ENCODE measurements at places on chromosomes 12 and 14. TPM values are rescaled to one million over a fixed set of nuclear protein-coding genes. Genes with fewer than 3 reads are reported as not detected.

- H3K4me3 ChIP-seq, result no peak overlapping the region
- no peak for DNase-seq
- H3K36me3 ChIP-seq, result no peaks in the 10 kb centered on the region
- H3K4me1 ChIP-seq, result peaks cover 18% of the 10 kb centered on the region
- no peaks in the 10 kb centered on the region for H3K27me3 ChIP-seq
These were observed 83.0 kb downstream of the EPS8 start for GRCh38 chr12:15706010-15706676.

DNA sequence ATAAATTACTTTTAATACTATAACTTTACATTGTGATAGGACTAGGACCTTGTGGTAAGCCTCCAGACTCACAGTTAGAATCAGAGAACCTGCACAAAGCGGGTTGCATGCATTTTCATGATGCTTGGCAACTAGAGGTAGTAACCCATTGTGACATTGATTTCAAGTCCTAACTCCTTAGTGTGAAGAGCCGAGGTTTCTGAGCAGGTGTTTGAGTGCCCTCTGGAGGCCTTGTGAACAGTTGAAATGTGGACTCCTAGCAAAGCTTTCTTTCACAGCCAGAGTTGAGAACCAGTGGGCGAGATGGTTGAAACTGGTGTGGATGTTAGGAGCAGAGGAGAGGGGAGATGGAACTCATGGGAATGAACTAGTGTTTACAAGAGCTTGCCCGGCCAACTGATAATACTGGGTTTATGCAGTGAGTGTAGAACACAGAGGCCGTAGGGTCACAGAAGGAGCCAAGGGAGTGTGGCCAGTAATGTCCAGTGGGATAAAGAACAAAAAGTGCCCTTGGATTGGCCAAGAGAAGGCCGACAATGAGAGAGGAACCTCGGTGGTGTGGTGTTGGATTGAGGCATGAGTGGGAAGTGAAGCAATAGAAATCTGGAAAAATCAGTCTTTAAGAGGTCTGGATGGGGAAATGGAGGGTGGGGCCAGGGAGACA is 10.9 kb downstream of the ZNF664 start:
- no peaks in the 10 kb centered on the region for H3K27me3 ChIP-seq
- no peak for DNase-seq
- no peak overlapping the region for H3K4me3 ChIP-seq
- H3K4me1 ChIP-seq, result peaks cover 13% of the 10 kb centered on the region

GRCh38 chr12:120142231-120142877 is 25.8 kb upstream of the RAB35 start:
- peaks cover 100% of the 10 kb centered on the region for H3K36me3 ChIP-seq
- DNase-seq, result no peak
- H3K4me1 ChIP-seq, result no peaks in the 10 kb centered on the region
- H3K27ac ChIP-seq, result no peak overlapping the region
- H3K27me3 ChIP-seq, result no peaks in the 10 kb centered on the region

- DNase-seq, result no peak
- H3K4me1 ChIP-seq, result no peaks in the 10 kb centered on the region
- no peak overlapping the region for H3K4me3 ChIP-seq
- no peaks in the 10 kb centered on the region for H3K27me3 ChIP-seq
These were observed 516.5 kb upstream of the MGAT4C start for GRCh38 chr12:86772696-86773095.

GRCh38 chr12:122738571-122738970 is 7.9 kb upstream of the HCAR1 start:
- H3K27ac ChIP-seq, result no peak overlapping the region
- H3K4me1 ChIP-seq, result no peaks in the 10 kb centered on the region
- no peaks in the 10 kb centered on the region for H3K27me3 ChIP-seq
- H3K4me3 ChIP-seq, result no peak overlapping the region
- no peaks in the 10 kb centered on the region for H3K36me3 ChIP-seq

GRCh38 chr14:61860294-61860918 is 98.2 kb downstream of the SNAPC1 start:
- no peak overlapping the region for H3K4me3 ChIP-seq
- no peak for DNase-seq
- H3K27me3 ChIP-seq, result no peaks in the 10 kb centered on the region
- no peak overlapping the region for H3K27ac ChIP-seq
- H3K36me3 ChIP-seq, result no peaks in the 10 kb centered on the region
- no peaks in the 10 kb centered on the region for H3K4me1 ChIP-seq

DNA sequence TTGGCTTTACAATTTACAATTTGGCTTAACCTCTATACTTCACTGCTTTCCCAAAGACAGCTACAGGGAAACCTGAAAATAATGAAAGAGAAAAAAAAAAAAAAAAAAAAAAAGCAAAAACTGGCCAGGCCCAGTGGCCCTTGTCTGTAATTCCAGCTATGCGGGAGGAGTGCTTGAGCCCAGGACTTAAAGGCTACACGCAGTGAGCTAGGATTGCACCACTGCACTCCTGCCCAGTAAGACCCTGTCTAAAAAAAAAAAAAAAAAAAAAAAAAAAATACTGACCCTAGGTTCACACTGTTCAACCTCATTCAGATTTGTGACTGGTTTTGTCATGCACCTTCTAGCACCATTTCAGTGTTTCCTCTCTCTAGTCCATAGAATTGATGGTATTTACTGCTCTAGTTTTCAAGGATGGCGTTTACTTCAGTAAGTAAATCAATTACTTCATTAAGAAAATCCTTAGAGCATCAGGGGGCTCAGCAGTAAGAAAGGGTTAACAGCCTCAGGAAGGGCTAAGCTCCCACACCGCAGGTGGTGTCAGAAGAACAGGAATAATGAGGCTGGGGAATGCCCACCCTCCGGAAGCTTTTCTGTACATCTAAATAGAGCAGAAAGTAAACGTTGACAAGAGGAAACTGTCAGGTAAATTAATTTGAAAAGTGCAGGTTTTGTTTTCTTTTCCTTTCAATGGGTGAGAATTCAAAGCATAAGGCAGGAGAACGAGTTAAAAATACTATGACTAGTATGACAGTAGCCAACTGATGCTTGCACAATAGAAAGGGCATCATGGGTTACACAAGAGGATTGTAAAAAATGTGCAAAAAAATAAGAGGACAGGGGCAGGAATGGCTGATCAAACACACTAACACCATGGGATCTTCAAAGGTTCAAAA is 115.0 kb upstream of the MDM1 start:
- no peaks in the 10 kb centered on the region for H3K27me3 ChIP-seq
- DNase-seq, result no peak
- peaks cover 35% of the 10 kb centered on the region for H3K4me1 ChIP-seq
- no peak overlapping the region for H3K27ac ChIP-seq
- H3K36me3 ChIP-seq, result no peaks in the 10 kb centered on the region
- H3K4me3 ChIP-seq, result no peak overlapping the region

DNA sequence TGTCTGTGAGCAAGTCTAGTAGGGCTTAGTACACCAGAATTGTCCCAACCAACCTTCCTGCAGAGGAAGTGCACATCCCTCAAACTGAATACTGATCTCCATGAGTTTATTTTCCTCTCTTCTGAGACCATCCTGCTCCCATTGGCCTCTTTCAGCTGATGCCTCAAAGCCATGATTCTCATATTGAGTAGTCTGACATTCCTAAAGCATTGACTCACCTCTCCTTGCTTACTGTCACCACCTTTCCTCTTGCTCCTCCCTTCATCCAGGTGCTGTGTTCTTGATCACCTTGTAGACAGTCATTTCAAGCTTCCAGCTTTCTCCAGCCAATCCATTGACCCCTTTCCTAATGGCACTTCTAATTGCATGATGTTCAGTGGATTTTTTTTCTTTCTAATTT is 583.7 kb upstream of the USP15 start:
- H3K4me1 ChIP-seq, result no peaks in the 10 kb centered on the region
- H3K4me3 ChIP-seq, result no peak overlapping the region
- H3K27me3 ChIP-seq, result no peaks in the 10 kb centered on the region
- H3K36me3 ChIP-seq, result no peaks in the 10 kb centered on the region
- no peak overlapping the region for H3K27ac ChIP-seq

ERBB3 gene
- total RNA-seq, result 80.0 TPM

MYG1 gene
- total RNA-seq, result 32.1 TPM

SLC22A17 gene
- total RNA-seq, result 13.7 TPM

RNASE3 gene
- 0.76 TPM for total RNA-seq

RD3L gene
- not detected for total RNA-seq

SLC5A8 gene
- total RNA-seq, result not detected

Measured in upper lobe of left lung (tissue), 6 donors.